Femur (tissue), 1 donor: ENCODE measurements at places on chromosomes 3 and 15.
A peak's percentile ranks its signal among the peaks of the same experiment; 100 is the strongest.

DNA sequence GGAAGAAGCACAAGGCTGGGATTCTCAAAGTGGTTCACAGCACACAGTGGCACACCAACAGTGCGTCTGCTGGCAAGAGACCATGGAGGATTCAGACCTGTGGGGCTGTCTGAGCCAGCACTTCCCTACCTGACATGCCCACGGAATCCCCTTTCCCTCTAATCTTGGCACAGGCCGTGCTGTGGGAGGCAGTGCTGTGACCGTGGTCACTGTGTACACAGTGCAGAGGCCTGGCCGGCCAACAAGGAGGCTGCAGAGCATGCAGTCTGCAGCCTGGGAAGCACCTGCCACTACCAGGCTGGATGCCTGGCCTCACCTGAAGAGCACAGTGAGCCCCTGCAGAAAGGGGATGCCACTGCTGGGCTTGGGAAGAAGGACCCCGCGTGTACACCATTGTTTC, 301.0 kb upstream of the LYSMD4 start:
- DNase-seq = no peak

- no peak for DNase-seq
Measured at GRCh38 chr3:33541918-33542317, 101.7 kb upstream of the UBP1 start.

- DNase-seq = no peak
Measured at GRCh38 chr15:39657668-39658067, 76.8 kb downstream of the THBS1 start.

DNA sequence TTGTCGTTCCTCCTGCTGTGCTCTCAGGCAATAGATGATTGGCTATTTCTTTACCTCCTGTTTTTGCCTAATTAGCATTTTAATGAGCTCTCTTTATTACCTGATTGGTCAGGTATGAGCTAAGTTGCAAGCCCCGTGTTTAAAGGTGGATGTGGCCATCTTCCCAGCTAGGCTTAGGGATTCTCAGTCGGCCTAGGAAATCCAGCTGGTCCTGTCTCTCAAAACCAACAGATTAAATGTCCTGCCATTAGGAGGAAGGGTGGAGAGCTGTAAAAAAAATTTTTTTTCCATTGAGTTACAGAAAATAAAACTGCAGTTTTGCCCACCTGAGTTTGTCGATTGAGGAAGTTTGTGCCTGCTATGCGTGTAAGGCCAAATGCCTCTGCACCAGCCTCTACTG, 5.4 kb upstream of the ACSBG1 start:
- DNase-seq = no peak

GRCh38 chr3:37996785-37997301, 6.3 kb downstream of the VILL start:
- peak; percentile 83 for DNase-seq

GRCh38 chr3:15892311-15893227, 94.8 kb upstream of the ANKRD28 start:
- DNase-seq = no peak

GRCh38 chr3:33130144-33130543, 16.3 kb downstream of the CRTAP start:
- no peak for DNase-seq

DNA sequence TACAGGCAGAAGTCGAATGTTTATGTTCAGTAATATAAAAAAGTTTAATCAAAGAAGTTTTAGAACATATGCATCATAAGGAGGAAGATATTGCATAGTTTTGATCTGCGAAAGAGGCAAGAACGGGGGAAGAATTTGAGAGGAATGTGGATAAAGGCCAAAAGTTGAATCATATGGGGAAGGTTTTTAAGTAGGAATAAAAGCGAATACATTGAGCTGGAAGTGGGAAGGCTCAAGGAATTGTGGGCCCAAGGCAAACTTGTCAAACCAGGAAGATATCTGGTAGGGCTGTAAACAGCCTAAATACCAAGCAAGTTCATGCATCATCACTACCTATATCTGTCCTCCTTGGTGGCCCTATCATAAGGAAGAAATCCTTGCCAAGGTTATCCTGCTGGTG, 186.9 kb downstream of the MAGI1 start:
- DNase-seq = no peak

- peak; percentile 87 for DNase-seq
Measured at GRCh38 chr3:187744169-187745151, 808 bp downstream of the BCL6 start.

DNA sequence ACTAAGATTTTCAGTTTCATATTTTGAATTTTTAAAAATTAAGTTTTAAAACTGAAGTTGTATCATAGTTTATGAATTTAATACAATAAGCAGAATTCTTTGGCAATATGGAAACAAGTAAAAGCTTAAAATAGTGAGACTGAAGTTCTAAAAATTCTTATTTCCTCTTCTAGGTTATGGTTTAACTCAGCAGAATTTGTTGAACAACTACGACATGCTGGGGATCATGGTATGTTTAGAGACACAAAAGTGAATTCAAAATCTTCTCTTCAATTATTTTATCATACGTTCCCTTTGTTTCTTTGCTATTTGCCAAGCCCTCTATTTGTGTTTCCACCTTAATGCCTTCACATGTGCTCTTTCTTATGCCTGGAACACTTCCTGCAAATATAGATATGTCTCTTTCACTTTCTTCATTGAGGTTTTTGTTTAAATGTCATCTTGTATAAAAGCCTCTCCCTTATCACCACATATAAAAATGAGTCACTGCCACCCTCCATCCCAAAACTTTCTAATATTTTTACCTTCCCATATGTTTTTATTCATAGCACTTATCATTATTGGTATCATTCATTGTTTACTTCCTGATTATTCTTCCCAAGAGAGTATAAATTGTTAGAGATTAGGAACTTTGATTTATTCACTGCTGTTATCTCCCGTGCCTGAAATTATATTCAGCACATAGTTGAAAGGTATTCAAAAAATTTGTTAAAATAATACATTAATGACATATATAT, 6.4 kb downstream of the SUCNR1 start:
- DNase-seq = no peak
